ENCODE measurements at places on chromosomes 5 and 9.

DNA sequence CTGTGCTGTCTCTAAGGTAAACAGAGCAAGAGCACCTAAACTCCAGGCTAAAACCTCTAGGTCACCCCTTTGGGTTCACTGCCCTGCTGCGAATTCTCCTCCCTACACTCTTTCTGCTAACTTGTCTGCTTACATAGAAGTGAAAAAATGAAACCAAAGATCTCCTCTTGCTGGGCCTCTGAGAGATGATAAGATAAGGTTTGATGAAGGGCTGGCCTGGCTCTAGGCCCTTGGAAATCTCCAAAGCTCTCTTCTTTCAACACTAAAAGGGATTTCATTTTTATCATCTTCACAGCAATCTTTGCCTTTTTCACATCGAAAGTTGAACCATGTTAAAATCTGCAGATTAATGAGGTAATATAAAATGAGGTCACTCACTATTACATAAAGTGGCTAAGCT, 450.8 kb upstream of the TLE4 start:
- no peak for DNase-seq

DNA sequence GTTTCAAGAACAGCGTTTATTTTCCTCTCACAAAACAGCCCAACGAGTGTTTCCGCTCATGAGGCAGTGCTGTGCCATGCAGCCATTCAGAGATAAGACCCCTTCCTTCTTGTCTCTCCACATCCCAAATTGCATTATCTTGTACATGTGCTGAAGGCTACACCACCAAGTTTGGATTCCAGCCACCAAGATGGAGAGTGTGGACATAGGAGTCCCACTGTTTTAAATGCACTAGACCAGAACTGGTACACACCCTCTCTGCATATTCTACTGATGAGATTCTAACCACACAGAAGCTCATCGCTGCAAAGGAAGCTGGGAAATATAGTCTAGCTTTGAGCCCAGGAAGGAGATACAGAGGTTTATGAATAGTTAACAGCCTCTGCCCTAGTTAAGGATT, 509.4 kb downstream of the NFIB start:
- no peak for DNase-seq

DNA sequence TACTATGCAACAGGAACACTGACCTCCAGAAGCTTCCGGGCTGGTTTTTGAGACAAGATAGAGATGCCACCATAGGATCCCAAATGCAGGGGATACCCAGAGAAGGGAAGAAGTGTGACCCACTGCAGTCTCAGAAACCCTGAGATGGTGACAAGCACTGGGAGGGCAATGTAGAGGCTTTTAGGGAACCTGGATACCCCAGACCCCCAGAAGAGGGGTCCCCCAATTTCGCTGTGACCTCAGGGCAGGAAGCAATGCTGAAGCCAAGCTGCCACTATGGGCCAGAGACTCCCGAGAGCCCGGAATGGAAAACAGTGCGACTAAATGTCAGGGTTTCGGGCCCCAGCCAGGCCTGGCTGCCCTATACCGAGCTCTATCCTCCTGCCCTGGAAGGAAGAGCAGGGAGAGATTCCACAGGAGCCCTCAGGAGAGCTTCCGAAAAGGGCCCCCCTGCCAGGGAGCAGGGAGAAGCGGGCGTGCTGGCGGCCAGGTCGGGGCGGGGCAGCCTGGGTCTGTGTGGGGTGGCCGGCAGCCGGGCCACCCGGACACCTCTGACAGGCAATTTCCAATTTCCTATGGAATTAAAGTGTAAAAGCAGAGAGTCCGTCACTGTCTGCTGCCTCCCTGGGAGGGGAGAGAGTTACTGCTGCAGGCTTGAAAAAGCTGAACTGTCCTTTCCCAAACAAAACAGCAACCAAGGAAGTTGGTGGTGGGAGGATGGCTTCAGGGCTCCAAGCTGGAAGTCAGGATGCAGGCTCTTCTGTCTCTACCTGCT, 154.2 kb downstream of the FGF18 start:
- DNase-seq, result no peak

- peak; percentile 40 for DNase-seq
Measured at GRCh38 chr9:99000476-99001395, 57.0 kb downstream of the COL15A1 start.

DNA sequence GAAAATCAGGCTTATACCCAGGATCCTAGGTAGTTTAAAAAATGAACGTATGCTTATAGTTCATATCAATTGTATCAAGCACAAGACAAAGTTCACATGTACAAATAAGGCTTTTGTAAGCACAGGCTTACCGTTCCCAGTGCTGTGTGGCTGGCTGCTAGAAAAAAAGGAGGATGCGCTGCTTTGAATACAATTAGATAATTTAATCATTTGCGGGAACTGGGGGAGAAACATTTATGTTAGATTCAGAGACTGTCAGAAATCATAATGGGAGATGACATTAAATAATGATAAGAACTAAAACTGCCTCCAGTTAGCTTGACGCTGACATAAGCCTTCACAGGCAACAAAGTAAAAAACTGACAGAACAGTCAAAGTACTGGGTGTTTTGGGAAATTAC, 93.2 kb downstream of the FNBP1 start:
- DNase-seq, result no peak

- no peak for DNase-seq
Measured at GRCh38 chr5:74261421-74261820, 379.1 kb downstream of the ENC1 start.
